ENCODE measurements at places on chromosomes 12 and 14.

GRCh38 chr14:65471038-65471878 lies 58.7 kb downstream of the FUT8 start:
- peak; percentile 68 for DNase-seq

GRCh38 chr14:69661194-69661537 lies 49.8 kb downstream of the SUSD6 start:
- no peak for DNase-seq

DNA sequence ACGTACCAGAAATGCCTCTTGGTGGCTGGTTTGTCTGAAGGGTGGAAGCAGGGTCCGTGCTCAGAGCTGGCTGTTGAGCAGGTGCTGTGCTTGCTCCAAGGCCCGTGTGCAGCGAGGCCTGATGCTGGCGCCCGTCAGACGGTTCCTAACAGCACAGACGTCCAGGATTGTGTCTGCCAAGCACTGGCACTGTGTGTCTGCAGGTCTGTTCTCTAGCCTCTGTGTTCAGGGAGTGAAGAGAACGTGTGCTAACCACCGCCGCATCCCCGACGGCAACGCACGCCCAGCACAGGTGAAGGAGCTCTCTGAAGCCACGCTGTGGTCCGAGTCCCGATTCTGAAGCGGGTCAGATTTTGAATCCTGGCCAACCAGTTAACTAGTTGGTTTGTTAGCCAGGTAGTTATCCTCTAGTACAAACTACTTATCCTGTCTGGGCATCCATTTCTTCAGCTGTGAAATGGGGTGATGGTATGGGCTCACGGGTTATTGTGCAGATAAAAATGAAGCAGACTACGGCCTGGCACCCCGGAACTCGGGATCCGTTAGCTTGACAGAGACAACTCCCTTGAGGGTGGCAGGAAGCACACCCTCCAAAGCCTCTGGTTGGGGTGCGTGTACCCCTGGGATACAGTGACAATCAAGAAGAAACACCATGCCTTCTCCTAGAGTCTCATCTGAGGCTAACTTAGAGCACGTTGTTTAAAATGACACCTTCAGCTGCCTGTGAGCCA lies 18.6 kb upstream of the TDRD9 start:
- DNase-seq, result no peak

DNA sequence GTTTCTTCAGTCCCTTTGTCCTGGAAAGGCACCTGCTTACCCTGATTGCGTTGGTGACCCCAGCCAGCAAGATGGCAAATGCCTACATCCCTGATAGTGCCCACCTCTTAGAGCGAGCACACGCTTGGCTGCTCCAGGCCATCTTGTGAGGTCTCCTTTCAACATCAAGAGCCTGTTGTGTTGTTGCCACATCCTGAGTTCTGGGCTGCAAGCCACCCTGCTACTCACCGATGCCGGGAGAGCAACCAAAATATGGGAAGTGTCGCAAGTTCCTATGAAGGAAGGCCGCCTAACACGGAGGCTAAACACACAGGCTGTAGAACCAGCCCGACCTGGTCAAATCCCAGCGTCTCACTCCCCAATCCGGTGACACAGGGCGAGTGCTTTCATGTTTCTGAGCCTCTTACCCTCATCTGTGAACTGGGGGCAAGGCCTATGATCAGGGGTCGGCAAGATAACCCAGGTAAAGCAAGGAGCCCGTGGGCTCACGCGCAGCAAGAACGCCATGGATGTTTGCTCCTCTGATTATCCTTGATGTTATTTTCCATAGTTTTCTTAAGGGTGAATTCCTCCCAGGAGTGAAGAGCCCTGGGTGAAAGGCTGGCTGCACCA lies 98.4 kb downstream of the LGMN start:
- no peak for DNase-seq

- no peak for DNase-seq
Observed at GRCh38 chr12:103882861-103883596, 42.0 kb upstream of the NT5DC3 start.

Measured in activated CD4-positive, alpha-beta T cell treated with anti-CD3 and anti-CD28 coated beads, Interleukin-10, Interleukin-2, amounts not matched to agents 100 ng/mL and 50 ng/mL, durations not matched to agents 16 hours and 8 hours (primary cell).